ENCODE measurements at places on chromosomes 5 and 9.
A peak's percentile ranks its signal among the peaks of the same experiment; 100 is the strongest.

DNA sequence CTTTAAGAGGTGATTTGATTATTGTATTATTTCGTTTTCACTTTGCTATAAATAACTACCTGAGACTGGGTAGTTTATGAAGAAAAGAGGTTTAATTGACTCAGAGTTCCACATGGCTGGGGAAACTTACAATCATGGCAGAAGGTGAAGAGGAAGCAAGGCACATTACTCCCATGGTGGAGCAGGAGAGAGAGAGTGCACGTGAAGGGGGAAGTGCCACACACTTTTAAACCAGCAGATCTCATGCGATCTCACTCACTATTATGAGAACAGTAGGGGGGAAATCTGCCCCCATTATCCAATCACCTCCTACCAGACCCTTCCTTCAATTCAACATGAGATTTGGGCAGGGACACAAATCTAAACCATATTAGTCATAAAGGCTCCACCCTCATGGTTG lies 36.1 kb upstream of the NDFIP1 start:
- H3K27ac ChIP-seq: no peak overlapping the region
- DNase-seq: no peak
- no peaks in the 10 kb centered on the region for H3K4me1 ChIP-seq
- H3K4me3 ChIP-seq: no peak overlapping the region
- no peaks in the 10 kb centered on the region for H3K27me3 ChIP-seq

DNA sequence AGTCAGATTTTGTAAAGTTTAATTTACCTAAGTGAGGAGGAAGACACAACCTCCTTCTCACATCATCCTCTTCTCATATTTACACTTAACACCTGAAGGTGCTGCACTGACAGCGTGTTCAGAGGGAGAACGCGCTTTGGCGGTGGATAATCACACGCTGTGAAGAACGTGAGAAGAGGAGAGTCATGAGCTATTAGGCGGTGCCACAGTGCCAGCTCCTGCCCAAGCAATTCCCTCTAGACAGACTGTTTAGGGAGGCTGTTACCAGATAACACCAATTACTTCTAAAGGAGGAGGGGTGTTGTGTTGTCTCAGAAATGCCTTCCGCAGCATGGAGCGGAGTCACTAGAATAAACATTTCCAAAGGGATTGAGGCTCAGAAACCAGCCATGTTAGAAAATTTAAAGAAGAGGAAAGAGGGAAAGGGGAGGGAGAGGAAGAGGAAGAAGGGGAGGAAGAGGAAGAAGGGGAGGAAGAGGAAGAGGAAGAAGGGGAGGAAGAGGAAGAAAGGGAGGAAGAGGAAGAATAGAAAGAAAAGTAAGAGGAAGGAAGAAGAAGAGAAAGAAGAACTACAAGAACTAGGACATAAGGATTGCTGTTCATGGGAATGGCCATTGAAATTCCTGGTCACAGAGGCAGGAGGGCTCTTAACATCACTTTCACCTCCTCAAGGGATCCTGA lies 37.3 kb upstream of the WWC1 start:
- no peaks in the 10 kb centered on the region for H3K36me3 ChIP-seq
- no peaks in the 10 kb centered on the region for H3K27me3 ChIP-seq
- no peaks in the 10 kb centered on the region for H3K4me1 ChIP-seq
- H3K27ac ChIP-seq: no peak overlapping the region
- H3K4me3 ChIP-seq: no peak overlapping the region

GRCh38 chr9:129403779-129404620 lies 216.9 kb downstream of the C9orf50 start:
- H3K27me3 ChIP-seq: no peaks in the 10 kb centered on the region
- no peak overlapping the region for H3K4me3 ChIP-seq
- H3K36me3 ChIP-seq: no peaks in the 10 kb centered on the region
- no peak for DNase-seq
- no peak overlapping the region for H3K27ac ChIP-seq

DNA sequence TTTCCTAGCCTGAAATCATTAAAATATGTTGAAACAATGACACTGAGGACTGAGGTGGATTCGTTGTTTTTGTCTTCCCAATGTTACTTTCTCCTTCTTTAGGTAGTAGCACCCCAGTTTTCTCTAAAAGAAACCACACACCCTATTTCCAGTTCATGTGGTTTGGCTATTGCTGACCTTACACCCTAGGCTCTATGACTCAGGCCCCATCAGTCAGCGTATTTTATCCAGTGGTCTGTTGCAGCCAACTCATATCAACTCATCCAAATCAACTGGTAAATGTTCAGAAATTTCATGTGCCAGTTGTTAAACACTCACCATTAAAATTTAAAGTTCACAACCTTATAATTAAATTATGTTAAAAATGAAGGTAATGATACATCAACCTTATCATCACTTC lies 44.6 kb upstream of the NFIB start:
- H3K4me3 ChIP-seq: no peak overlapping the region
- peaks cover 4% of the 10 kb centered on the region for H3K4me1 ChIP-seq
- no peaks in the 10 kb centered on the region for H3K36me3 ChIP-seq
- DNase-seq: no peak

DNA sequence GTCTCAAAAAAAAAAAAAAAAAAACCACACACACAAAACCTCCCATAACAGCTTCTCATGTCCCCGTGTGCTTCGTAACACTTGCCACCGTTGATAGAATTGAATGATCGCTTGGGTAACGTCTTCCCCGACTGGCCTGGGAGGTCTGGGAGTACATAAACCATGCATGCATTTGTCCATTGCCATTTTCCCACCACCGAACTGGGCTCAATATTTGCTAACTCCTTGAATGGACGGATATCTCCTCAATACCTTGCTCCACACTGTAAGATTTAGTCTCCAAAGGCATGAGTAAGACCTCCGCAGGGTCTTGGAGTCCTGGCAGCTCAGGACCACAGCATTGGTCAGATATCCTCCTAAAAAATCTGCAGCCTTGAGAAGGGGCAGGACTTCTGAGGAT lies 3.2 kb upstream of the P4HA2 start:
- DNase-seq: no peak
- H3K36me3 ChIP-seq: no peaks in the 10 kb centered on the region
- no peaks in the 10 kb centered on the region for H3K4me1 ChIP-seq
- no peak overlapping the region for H3K27ac ChIP-seq

DNA sequence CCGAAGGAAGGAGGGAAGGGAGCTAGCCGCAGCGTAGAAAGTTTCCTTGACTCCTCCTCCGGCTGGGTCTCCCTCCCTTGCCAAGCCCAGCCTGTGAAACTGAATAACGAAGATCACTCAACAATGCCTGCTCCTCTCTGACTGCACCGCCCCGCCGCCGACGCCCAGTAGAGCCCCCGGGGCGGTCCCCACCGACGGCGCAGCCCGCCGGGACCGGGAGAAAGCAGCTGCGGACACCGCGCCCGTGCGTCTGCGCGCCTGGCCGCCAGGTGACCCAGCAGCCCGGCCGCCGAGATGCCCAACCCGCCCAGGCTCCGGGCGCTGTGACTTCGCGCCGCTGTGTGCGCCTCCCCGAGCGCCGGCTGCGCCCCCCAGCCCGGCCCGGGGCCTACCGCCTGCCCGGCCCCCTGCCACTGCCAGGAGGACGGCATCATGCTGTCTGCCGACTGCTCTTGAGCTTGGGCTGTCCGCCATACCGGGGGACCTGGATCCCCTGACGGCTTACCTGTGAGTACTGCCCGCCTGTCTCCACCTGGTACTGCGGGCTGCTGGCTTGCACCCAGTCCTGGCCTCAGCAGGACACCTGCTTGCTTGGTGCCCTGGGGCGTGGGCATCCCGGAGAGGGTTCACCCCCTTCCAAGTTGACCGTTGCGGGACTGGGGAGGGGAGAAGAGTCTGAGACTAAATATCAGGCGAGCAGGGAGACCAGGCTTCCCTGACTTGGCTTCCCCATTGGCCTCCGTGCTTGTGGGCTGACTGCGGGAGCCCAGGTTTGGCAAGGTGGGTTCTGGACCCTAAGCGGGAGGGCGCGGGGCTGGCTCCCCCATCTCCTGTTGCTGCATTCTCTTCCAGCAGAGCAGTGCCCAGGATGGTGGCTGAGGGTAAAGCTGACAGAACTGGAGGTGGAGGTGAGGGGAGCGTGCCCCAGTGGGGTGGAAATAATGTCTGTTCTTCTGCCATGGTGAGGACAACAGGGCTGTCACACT lies 26.2 kb upstream of the SPTLC1 start:
- H3K36me3 ChIP-seq: no peaks in the 10 kb centered on the region
- peak; percentile 88 for DNase-seq
- H3K27me3 ChIP-seq: peaks cover 26% of the 10 kb centered on the region

GRCh38 chr9:11735391-11735790 lies 957.8 kb upstream of the TYRP1 start:
- H3K4me3 ChIP-seq: no peak overlapping the region
- H3K36me3 ChIP-seq: no peaks in the 10 kb centered on the region
- no peak for DNase-seq
- H3K27me3 ChIP-seq: no peaks in the 10 kb centered on the region
- no peaks in the 10 kb centered on the region for H3K4me1 ChIP-seq
- H3K27ac ChIP-seq: no peak overlapping the region

- no peaks in the 10 kb centered on the region for H3K4me1 ChIP-seq
- no peak overlapping the region for H3K4me3 ChIP-seq
- H3K36me3 ChIP-seq: no peaks in the 10 kb centered on the region
- H3K27ac ChIP-seq: no peak overlapping the region
- H3K27me3 ChIP-seq: no peaks in the 10 kb centered on the region
These were observed 154.1 kb downstream of the ADAMTS6 start for GRCh38 chr5:65327582-65327981.

- DNase-seq: no peak
- H3K27ac ChIP-seq: no peak overlapping the region
- H3K4me1 ChIP-seq: no peaks in the 10 kb centered on the region
- H3K36me3 ChIP-seq: peaks cover 23% of the 10 kb centered on the region
These were observed 57.6 kb downstream of the GRAMD2B start for GRCh38 chr5:126480824-126481223.

DNA sequence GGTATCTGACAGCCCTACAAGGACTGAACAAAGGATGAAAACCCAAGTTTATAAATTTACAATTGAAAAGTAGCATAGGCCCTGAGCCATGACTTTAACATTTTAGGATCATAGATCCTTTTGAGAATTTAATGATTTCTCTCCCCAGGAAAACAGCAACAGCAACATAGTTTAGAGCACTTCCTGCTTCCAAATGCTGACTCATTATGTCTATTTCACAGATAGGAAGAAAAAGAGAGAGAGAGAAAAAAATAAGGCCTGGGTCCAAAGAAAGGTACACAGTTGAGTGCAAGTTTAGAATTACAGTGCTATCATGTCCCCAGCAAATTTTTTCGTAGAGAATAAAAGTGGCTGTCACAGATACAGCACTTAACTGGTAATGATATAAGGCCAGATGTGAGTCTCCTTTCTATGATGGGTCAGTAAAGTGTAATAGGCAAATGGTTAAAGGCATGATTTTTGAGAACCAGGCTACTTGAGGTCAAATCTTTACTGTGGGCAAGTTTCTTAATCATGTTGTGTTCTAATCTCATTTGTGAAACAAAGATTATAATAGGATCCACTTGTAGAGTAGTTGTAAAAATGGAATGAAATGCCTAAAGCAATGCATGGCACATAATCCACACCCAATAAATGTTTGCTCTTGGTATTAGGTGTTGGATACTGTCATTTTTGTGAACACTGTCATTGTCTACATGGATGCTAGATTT lies 12.3 kb upstream of the PPP2R2B start:
- no peak overlapping the region for H3K27ac ChIP-seq
- no peak for DNase-seq
- H3K27me3 ChIP-seq: no peaks in the 10 kb centered on the region
- no peaks in the 10 kb centered on the region for H3K36me3 ChIP-seq
- H3K4me3 ChIP-seq: no peak overlapping the region

DNA sequence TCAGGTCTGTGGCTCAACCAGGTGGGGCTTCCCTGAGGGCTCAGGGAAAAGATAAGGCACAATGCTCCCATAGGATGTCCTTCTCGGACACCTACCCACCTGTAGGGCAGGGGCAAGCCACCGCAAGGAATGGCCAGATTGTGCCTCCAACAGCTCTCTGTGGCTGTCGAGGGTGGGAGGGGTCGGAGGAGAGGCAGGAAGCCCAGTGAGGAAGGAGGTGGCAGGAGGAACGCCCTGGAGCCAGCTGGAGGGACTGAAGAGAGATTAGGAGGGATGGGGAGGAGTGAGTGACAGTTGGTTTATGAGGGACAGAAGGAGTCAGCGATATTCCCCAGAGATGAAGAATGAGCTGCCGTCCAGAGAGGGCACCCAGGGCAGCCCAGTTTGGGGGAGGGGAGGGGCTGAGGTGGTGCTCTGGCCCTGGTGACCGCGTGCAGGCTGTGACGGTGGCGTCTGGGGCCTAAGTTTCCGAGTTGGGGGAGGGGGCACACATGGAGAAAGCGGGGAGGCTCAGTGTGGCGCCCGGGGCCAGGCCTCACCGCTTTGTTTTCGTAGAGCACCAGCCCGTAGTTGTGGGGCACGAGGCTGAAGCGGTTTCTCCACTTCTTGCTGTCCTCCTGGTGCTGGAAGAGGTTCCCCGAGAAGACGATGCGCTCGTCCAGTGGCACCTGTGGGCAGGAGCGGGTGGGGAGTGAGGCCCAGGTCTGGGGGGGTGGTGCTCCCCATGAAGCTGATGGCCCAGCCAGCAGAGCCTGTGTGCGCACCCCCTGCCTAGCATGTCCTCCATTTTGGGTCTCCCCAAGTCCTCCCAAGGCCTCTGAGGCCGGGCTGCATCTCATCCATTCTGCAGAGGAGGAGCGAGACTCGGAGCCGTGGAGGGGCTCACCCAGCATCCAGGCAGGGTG lies 75.6 kb downstream of the LRSAM1 start:
- no peak for DNase-seq
- no peaks in the 10 kb centered on the region for H3K27me3 ChIP-seq
- no peak overlapping the region for H3K4me3 ChIP-seq
- H3K4me1 ChIP-seq: no peaks in the 10 kb centered on the region
- H3K36me3 ChIP-seq: peaks cover 49% of the 10 kb centered on the region

DNA sequence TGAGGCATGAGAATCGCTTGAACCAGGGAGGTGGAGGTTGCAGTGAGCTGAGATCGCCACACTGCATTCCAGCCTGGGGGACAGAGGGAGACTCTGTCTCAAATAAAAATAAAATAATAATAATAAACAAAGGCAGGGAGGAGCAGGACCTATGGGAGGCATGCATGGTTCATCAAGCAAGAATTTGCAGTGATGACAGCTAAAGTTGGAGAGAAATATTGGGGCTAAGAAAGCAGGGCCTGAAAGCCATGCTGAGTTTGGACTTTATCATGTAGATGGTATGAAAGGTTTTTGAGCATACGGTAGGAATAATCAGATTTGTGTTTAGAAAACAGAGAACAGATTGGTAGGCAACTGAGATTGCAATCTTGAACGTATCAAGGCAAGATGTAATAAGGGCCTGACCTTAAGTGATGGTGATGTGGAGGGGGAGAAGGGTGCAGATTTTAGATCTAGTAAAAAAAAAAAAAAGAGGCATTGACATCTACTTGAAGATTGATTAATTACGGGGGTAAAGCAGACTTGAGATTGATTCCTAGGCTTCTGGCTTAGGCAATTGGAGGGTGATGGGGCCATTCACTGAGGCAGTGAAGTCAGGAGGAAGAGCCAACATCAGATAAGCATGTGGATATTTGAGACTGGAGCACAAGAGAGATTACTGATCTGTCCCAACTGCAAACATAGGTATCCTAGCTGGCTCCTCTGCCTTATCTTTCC lies 50.7 kb downstream of the CFAP95 start:
- H3K27me3 ChIP-seq: no peaks in the 10 kb centered on the region
- no peak overlapping the region for H3K4me3 ChIP-seq
- DNase-seq: no peak
- H3K27ac ChIP-seq: no peak overlapping the region

All from endodermal cell (in vitro differentiated cells).